Activated CD8-positive, alpha-beta memory T cell treated with anti-CD3 and anti-CD28 coated beads, Interleukin-2, amount 50 U/mL, for 4 hours (primary cell): ENCODE measurements at places on chromosomes 2 and 18.

DNA sequence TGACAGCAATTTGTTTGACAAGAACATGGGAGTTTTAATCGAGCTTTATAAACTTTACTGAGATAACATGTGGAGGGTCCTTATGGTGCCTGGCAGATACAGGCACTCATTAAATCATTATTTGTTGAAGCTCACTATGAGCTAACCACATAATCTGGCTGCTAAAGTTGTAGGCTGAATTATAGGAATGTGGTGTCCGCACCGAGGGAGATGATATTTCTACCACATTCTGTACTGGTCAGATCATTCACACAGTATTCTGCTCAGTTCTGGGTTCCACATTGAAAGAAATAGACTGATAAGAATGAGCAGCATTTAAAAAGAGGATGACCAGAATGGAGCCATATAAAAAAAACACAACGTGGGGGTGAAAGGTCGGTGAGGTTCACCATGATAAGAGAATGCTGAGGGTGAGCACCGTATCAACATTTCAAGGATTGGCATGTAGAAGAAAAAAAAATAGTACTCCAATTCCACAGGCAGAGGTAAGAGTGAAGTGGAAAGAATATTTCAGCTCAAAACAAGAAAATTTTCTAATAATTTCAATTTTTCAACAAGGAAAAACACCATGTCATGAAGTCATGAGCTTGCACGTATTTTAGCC, 54.4 kb downstream of the TMEFF2 start:
- no peak for DNase-seq

DNA sequence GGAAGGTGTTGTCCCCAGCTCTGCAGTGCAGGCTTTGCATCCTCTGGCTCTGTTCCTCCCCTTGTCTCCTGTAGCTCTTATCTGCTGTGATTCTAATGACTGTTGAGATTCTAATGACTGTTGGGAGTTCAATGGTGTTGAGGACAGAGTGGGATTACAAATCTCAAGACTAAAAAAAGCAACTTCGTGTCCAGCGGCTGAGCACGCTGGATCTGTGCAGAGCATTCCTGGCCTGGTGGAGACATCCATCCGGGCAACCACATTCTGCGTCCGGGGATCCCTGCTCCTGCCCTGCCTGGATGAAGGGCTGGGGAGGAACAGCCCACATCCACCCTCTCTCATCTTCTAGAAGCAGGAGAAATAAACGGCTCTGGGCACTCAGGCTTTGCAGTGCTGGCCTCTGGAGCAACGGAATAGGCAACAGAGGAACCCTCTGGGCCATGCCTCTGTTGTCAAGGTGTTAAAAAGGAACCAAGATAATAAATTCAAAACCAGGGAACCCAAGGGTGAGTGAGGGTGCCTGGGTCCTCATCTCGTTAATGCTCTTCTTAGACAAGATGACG, 106.7 kb upstream of the ASB18 start:
- no peak for DNase-seq

DNA sequence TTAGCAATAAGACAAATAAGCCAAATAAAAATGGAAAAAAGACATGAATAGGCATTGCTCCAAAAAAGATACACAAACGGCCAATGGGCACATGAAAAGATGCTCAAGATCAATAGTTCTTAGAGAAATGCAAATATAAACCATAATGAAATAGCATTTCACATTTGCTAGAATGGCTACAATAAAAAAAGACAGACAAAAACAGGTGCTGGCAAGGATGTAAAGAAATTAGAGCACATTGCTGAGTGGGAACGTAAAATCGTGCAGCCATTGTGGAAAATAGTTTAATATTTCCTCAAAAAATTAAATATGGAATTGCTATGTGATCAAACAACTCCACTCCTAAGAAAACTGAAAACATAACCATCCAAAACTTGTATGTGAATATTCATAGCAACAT, 160.0 kb upstream of the SPATS2L start:
- DNase-seq = no peak

- no peak for DNase-seq
These were observed 8.1 kb upstream of the MLPH start for GRCh38 chr2:237478979-237479378.

- no peak for DNase-seq
These were observed 14.3 kb downstream of the PLB1 start for GRCh38 chr2:28510184-28510583.

DNA sequence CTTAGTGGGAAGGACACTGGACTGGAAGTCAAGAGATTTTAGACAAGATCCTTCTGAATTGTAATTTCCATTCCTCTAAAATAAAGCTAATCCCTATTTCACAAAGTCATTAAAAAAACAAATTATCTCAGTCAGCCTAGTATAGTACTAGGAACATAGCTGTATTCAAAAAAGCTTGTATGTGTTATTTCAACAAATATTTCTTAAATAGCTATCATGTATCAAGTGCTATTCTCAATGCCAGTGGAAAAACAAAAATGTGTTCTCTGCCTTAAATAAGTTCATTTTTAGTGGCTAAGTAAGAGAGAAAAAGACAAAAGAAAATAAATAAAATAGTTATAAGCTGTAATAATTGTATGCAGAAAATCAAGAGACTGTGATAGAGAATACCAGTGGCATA, 541.8 kb upstream of the CDH2 start:
- DNase-seq = no peak

GRCh38 chr2:242075168-242075567, 205.6 kb downstream of the RTP5 start:
- no peak for DNase-seq
